ENCODE measurements at places on chromosomes 3 and 15.

- DNase-seq: no peak
Observed at GRCh38 chr3:115251509-115251908, 104.4 kb upstream of the ZBTB20 start.

DNA sequence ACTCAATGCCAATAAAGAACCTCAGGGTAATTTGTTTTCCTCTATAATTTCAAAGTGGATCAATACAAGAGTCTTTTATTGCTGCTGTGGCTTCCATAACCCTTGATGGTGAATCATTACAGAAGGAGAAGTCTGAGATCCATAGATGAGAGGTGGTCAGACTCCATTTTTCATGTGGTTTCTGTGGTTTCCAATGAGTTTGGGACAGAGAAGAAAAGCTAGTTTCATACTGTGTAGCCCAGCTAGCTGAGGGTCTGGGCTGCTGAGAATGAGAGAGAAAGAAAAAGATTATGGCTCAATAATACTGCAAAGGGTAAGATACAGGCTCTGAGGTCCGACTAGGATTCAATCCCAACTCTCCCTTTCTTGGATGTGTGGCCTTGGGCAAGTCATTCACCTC is 180.6 kb upstream of the LRRN1 start:
- DNase-seq: no peak

GRCh38 chr3:31392568-31392967 is 140.2 kb upstream of the STT3B start:
- DNase-seq: no peak

DNA sequence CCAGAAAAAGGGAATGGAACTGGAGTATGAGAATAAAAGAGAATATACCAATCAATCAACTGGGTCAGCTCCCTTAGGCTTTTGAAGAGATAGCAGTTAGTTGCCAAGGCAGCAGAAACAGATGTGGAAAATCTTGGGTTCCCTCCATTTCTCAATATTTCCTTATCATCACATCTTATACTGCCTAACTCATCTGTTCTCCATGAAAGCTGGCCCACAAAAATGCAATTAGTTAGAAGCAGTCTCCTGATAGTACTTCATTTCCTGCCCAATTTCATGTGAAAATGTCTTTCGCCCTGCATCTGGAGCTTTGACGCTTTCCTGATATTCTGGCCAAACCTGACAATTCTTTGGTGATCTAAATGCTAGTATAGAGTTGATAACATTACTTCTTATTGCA is 30.1 kb upstream of the SPTSSB start:
- DNase-seq: no peak

All from AG09319 (cell line).